ENCODE measurements at places on chromosomes 4 and X.
A peak's percentile ranks its signal among the peaks of the same experiment; 100 is the strongest.

DNA sequence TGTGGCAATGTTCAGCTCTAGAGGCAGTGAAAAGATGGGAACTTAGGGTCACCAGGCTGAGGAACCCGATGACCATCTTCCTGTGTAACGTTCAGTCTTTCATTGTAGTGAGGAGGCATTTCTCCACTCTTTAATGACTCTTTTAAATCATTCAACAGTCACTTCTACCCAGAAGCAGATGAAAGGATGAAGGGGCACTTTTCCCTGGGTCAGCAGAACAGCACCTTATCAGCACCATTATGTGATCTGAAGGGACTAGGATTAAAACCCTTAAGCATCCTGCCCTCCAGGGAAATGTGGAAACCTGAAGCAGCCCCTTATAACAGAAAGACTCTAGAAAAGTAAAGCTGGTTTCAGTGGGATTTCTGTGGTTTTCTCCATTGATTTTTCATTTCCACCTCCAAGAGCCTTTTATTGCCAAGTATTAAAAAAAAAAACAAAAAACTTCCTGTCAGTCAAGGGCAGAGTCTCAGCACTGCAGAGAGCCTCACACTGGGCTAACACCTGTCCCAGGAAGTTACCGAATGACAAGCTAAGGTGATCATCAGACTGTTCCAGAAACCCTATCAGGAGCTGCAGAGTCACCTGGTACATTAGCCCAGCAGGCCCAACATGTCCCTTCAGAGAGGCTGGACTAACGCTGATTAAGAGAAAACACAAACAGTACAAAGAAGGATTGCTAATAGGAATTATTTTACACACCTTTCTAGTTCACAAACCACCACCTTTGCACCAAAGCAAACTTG lies 185.9 kb downstream of the SHROOM3 start:
- H3K4me3 ChIP-seq = no peak overlapping the region
- H3K36me3 ChIP-seq = no peaks in the 10 kb centered on the region
- H3K27me3 ChIP-seq = no peaks in the 10 kb centered on the region
- H3K27ac ChIP-seq = peak overlapping the region; percentile 98
- no peak for DNase-seq

DNA sequence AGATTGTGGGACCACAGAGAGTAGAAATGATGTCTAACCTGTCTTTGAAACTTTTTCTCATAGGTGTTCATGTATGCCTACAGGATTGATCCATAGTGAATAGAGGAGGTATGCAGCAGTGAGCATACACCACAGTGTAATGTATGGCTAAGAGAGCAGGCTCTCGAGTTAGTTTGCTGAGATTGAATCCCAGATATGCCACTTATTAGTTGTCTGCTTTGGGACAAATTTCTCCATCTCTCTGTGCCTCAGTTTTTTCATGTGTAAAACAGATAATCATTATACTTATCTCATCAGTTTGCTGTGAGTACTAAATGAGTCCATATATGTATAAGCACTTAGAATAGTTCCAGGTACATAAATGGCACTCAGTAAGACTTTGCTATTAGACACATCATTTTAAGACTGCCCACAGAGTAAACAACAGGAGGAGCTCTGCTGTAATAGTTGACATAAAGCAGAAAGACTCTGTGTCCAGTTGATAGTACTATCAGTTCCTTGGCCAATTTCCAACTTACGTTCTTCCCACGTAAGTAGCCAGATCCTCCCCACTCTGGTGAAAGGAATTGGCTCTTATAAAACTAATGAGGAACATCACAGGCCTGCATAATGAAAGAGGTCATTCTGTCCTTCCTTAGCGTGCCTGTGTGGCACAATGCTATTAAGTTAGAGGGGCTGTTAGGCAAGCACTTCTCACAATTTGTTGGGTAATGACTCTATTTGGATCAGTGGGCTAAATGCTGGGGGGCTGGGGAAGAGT lies 20.7 kb upstream of the RNF150 start:
- no peaks in the 10 kb centered on the region for H3K4me1 ChIP-seq
- DNase-seq = no peak

DNA sequence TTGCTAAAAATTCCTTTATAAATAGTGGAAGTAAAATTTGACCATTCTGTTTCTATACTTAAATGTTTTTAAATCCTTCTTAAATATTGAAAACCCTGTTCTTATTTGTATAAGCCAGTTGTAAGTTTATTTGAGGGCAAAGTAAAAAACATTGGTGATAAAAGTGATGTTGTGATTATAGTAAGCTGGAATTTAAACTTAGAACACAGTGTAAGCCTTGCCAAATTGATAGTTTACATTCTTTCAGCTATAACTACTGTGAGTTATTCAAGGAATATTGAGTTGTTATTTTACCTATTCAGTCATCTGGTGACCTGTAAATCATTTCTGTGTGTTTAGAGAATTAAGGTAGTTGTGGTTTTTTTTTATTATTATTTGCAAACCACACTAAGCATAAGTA lies 9.6 kb downstream of the YY2 start:
- no peaks in the 10 kb centered on the region for H3K27me3 ChIP-seq
- DNase-seq = no peak
- no peaks in the 10 kb centered on the region for H3K36me3 ChIP-seq
- H3K27ac ChIP-seq = no peak overlapping the region

- no peaks in the 10 kb centered on the region for H3K27me3 ChIP-seq
- no peak for DNase-seq
- no peak overlapping the region for H3K27ac ChIP-seq
- no peak overlapping the region for H3K4me3 ChIP-seq
- H3K4me1 ChIP-seq = no peaks in the 10 kb centered on the region
These were observed 2.4 kb upstream of the NSUN7 start for GRCh38 chr4:40747207-40747835.

DNA sequence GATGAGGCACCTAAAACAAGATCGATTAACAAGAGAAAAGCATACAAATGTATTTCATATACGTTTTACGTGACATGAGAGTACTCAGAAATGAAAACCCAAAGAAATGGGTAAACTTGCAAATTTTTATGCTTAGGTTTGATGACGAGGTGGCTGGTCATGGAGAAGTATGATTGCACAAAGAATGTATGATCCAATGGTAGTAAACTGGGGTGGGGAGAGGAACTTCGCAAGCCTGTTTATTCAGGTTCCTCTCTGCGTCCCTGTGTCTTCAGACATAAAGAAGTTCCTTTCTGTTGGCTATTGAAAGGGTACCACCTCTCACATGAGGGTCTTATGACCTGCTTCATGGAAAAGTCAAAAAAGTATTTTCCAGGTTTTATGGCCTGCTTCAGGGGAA lies 309.2 kb downstream of the BCOR start:
- H3K27ac ChIP-seq = no peak overlapping the region
- DNase-seq = no peak
- no peaks in the 10 kb centered on the region for H3K4me1 ChIP-seq
- no peaks in the 10 kb centered on the region for H3K27me3 ChIP-seq
- H3K4me3 ChIP-seq = no peak overlapping the region

GRCh38 chrX:7921750-7922149 lies 5.5 kb downstream of the PNPLA4 start:
- no peak overlapping the region for H3K4me3 ChIP-seq
- DNase-seq = no peak
- H3K4me1 ChIP-seq = peaks cover 9% of the 10 kb centered on the region
- no peaks in the 10 kb centered on the region for H3K27me3 ChIP-seq
- no peaks in the 10 kb centered on the region for H3K36me3 ChIP-seq
- H3K27ac ChIP-seq = no peak overlapping the region

GRCh38 chrX:70129816-70130215 lies 3.4 kb upstream of the IGBP1 start:
- DNase-seq = peak; percentile 59
- H3K27me3 ChIP-seq = no peaks in the 10 kb centered on the region
- no peak overlapping the region for H3K4me3 ChIP-seq
- H3K4me1 ChIP-seq = peaks cover 26% of the 10 kb centered on the region

DNA sequence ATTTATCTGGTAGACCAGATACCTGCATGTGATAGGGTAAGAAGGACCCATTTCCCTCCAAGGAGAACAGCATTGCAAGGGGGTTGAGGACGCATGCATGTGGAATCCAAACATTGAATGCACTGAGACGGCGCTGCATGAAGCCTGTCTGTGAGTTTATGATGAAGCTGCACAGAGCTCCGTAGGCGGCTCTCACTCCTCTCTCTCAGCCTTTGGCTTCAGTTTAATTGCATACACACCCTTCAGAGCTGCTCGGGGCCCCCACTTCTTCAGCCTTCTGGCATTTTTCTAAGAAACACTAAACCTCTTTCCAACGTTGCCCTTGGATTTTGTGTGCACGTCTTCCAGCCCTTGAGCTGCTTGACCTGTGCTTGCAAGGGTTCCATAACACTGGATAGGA lies 176.6 kb downstream of the DHRSX start:
- H3K36me3 ChIP-seq = no peaks in the 10 kb centered on the region
- no peaks in the 10 kb centered on the region for H3K27me3 ChIP-seq
- no peak overlapping the region for H3K4me3 ChIP-seq
- H3K4me1 ChIP-seq = no peaks in the 10 kb centered on the region
- no peak overlapping the region for H3K27ac ChIP-seq

DNA sequence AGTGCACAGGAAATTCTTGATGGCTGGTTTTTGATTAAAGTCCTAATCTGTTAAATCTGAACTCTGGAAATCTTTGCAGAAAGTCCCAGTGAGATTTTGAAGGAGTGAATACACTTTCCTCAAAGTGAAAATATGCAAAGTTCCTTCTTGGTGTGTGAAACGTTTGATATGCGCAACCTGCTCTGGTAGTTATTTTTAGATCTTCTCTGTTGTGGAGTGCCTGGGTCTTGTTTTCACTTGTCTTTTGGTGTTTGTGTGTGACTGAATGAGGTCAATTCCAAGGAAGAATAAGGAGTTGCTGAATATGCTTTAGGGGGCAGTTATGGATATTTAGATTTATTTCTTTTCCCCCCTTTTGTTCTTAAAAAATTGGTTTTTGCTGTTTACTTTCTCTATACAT lies 41.7 kb downstream of the SCML1 start:
- H3K36me3 ChIP-seq = no peaks in the 10 kb centered on the region
- no peak for DNase-seq
- no peaks in the 10 kb centered on the region for H3K4me1 ChIP-seq

- H3K4me3 ChIP-seq = no peak overlapping the region
- H3K27ac ChIP-seq = no peak overlapping the region
- no peaks in the 10 kb centered on the region for H3K36me3 ChIP-seq
- DNase-seq = peak; percentile 15
These were observed 83.7 kb downstream of the NAT8L start for GRCh38 chr4:2142630-2143427.

- no peak overlapping the region for H3K27ac ChIP-seq
- H3K36me3 ChIP-seq = no peaks in the 10 kb centered on the region
- no peaks in the 10 kb centered on the region for H3K4me1 ChIP-seq
- H3K27me3 ChIP-seq = peaks cover 34% of the 10 kb centered on the region
- no peak overlapping the region for H3K4me3 ChIP-seq
These were observed 211.9 kb upstream of the KIT start for GRCh38 chr4:54445866-54446265.

DNA sequence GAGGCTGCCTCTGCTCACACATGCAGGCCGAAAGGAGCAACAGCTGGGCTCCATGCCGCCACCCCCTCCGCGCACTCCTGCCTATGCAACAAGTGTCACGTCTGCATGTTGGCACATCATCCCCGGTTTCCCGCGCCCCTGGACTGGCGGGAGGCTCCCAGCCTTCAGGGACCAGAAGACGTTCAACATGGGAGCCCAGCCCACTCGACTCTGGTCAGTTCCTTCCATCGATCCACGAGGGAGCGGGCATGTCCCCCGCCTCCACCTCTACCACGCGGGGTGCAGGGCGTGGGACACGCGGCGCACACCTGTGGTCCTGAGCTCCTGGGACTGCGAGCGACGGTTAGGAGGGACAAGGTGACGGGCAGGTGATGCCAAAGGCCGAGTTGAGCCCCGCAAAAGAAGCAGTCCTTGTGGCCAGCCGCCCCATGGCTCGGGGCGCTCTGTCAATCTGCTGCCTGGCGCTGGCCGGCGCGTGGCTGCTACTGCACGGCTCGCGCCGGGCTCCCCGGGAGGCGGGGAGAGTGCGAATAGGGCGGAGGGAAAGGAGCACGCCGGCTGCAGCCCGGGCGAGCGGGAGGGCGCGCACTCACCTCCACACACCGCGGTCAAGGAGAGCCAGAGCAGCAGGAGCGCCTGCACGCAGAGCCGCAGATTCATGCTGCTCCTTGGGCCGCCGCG lies 645 bp downstream of the APLN start:
- no peaks in the 10 kb centered on the region for H3K36me3 ChIP-seq
- peak overlapping the region; percentile 84 for H3K4me3 ChIP-seq
- peak; percentile 35 for DNase-seq
- H3K27ac ChIP-seq = no peak overlapping the region
- H3K4me1 ChIP-seq = peaks cover 24% of the 10 kb centered on the region

GRCh38 chr4:142539796-142540482 lies 306.2 kb downstream of the INPP4B start:
- H3K27ac ChIP-seq = no peak overlapping the region
- DNase-seq = no peak
- no peaks in the 10 kb centered on the region for H3K36me3 ChIP-seq
- peaks cover 9% of the 10 kb centered on the region for H3K4me1 ChIP-seq
- no peaks in the 10 kb centered on the region for H3K27me3 ChIP-seq

DNA sequence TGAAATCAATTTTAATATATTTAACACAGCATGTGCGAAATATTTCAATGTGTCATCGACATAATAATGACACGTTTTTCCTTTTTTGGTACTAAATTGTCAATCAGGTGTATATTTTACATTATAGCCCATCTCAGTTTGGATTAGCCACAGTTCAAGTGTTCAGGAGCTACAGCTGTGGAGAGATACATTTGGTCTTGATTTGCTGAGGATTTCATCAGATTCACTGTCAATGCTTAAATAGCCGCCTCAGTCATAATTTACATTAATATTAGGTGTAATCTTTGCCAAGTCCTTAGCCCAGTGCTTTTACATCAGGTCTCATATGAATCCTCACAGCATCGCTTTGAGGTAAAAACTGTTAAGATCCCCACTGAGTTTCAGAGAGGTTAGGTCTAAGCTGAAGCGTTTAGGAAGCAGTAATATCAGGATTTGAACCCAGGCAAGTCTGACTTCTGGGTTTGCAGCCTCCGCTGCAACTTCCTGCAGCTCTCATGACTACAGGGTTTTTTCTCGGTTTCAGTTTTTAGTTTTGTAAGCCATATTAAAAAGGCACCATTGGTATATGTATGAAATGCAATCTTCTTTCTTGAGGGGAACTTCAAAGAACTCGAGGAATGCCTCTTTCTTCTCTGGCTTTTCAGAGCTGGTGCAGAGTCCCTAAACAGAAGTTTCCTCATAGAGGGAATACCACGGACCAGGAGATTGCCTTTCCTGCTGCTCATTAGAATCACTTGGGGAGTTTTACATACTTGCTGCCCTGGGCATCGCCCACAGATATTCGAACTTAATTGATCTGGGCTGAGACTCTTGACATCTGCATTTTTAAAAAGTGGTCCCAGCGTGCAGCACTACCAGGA lies 6.4 kb downstream of the MTM1 start:
- peaks cover 72% of the 10 kb centered on the region for H3K4me1 ChIP-seq
- 0 out of 2 replicates have a peak, but pooled peaks cover 7% of the 10 kb centered on the region for H3K36me3 ChIP-seq
- no peaks in the 10 kb centered on the region for H3K27me3 ChIP-seq
- H3K4me3 ChIP-seq = peak overlapping the region; percentile 54

- H3K36me3 ChIP-seq = no peaks in the 10 kb centered on the region
- no peak for DNase-seq
- no peaks in the 10 kb centered on the region for H3K27me3 ChIP-seq
- H3K27ac ChIP-seq = no peak overlapping the region
- H3K4me1 ChIP-seq = no peaks in the 10 kb centered on the region
These were observed 40.2 kb upstream of the HS3ST1 start for GRCh38 chr4:11468901-11469300.

- no peaks in the 10 kb centered on the region for H3K36me3 ChIP-seq
- H3K27ac ChIP-seq = no peak overlapping the region
- no peak overlapping the region for H3K4me3 ChIP-seq
These were observed 36.3 kb downstream of the GPR143 start for GRCh38 chrX:9729171-9729885.
